Right atrium auricular region (tissue), 2 donors: ENCODE measurements at places on chromosomes 3 and 15. TPM values are rescaled to one million over a fixed set of nuclear protein-coding genes. Genes with fewer than 3 reads are reported as not detected.
A peak's percentile ranks its signal among the peaks of the same experiment; 100 is the strongest.

GRCh38 chr3:147385059-147386012 is 21.0 kb downstream of the ZIC4 start:
- DNase-seq = no peak
- H3K4me1 ChIP-seq = no peaks in the 10 kb centered on the region
- no peak overlapping the region for H3K4me3 ChIP-seq
- H3K27me3 ChIP-seq = peaks cover 47% of the 10 kb centered on the region

GRCh38 chr15:58282060-58282708 is 144.0 kb downstream of the AQP9 start:
- H3K36me3 ChIP-seq = no peaks in the 10 kb centered on the region
- H3K27me3 ChIP-seq = no peaks in the 10 kb centered on the region
- H3K4me1 ChIP-seq = no peaks in the 10 kb centered on the region
- no peak overlapping the region for H3K27ac ChIP-seq
- DNase-seq = no peak
- no peak overlapping the region for H3K4me3 ChIP-seq

- no peaks in the 10 kb centered on the region for H3K36me3 ChIP-seq
- H3K27me3 ChIP-seq = no peaks in the 10 kb centered on the region
- H3K4me3 ChIP-seq = peak overlapping the region; percentile 2
- H3K27ac ChIP-seq = peak overlapping the region; percentile 64
Measured at GRCh38 chr3:185959609-185960521, 22.1 kb upstream of the TRA2B start.

- peak overlapping the region; percentile 22 for H3K27ac ChIP-seq
- no peaks in the 10 kb centered on the region for H3K4me1 ChIP-seq
- H3K36me3 ChIP-seq = no peaks in the 10 kb centered on the region
- DNase-seq = peak; percentile 64
- H3K4me3 ChIP-seq = no peak overlapping the region
Measured at GRCh38 chr3:100975714-100976113, 17.5 kb downstream of the ABI3BP start.

DNA sequence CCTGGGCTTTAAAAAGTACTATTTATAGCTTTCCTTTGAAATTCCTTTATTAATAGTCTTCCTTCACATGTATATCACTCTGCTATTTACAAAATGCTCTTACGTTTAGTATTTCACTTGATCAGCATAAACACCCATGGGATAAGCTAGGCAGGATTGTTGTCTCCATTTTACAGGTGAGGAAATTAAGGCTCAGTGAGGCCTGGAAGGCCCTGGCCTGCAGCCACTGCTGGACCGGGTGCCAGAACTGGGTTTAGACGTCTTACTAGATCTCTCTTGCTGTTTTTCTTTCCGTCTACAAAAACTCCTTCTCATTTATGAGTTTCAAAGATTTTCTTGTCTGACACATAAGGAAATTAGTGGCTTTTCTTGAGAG is 236.4 kb downstream of the LPP start:
- H3K36me3 ChIP-seq = no peaks in the 10 kb centered on the region
- H3K4me3 ChIP-seq = no peak overlapping the region
- no peak for DNase-seq
- H3K27me3 ChIP-seq = no peaks in the 10 kb centered on the region

GPR15 gene
- not detected for total RNA-seq

- H3K4me1 ChIP-seq = no peaks in the 10 kb centered on the region
- no peak for DNase-seq
- no peaks in the 10 kb centered on the region for H3K36me3 ChIP-seq
- H3K4me3 ChIP-seq = no peak overlapping the region
- no peaks in the 10 kb centered on the region for H3K27me3 ChIP-seq
- H3K27ac ChIP-seq = no peak overlapping the region
Measured at GRCh38 chr3:174873832-174874657, 14.9 kb downstream of the NAALADL2 start.

DNA sequence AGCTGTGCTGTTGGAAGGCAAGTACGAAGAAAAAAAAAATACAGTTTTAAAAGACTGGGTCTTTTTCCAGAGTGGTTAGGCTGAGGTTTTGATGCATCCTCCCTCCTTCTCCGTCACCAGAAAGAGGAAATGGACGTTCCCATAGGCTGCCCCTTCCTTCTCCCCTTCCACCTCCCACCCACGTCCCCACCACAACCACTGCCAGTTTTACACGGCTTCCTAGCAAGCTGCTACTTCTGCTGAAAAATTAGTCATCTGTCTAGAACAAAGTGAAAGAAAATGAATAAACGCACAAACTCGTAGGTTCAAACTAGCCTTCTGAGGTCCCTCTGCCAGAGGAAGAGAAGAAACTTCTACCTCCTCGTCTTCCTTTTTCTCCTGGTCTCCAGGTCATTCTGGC is 71.6 kb upstream of the RPL35A start:
- H3K36me3 ChIP-seq = peaks cover 64% of the 10 kb centered on the region
- no peaks in the 10 kb centered on the region for H3K4me1 ChIP-seq
- no peaks in the 10 kb centered on the region for H3K27me3 ChIP-seq
- no peak for DNase-seq

DNA sequence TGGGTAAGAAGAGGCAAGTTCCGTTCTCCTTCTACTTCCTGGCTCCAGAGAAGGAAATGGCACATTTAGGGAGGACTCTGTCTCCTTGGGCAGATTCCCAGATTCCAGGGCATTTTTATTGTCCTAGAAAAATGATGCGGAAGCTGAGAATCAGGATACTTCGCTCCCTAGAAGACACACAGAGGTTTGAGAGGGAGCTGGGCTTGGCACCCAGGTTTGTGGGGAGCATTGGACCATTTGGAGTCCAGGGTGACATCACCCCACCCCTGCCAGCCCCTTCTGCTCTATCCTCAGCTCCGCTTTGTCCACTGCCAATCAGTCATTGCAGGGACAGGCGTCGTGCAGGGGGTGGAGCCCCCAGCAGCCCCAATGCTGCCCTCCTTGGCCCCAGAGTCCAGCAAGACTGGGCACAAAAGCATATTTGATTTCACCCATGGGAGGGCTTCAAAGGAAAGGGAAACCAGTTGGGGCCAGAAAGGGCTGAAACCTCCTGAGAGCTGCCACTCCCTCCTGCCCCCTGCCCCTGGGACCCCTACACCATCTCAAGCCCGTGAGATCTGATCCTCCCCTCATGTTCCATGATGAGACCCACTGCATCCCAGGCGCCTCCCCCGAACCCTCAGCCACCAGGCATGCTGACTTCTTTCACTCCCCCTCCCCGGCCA is 129.8 kb upstream of the MEF2A start:
- no peak overlapping the region for H3K4me3 ChIP-seq
- H3K27ac ChIP-seq = peak overlapping the region; percentile 53
- no peaks in the 10 kb centered on the region for H3K36me3 ChIP-seq
- H3K4me1 ChIP-seq = peaks cover 74% of the 10 kb centered on the region

GRCh38 chr15:47460795-47461573 is 256.3 kb upstream of the SEMA6D start:
- H3K27me3 ChIP-seq = no peaks in the 10 kb centered on the region
- H3K27ac ChIP-seq = no peak overlapping the region
- H3K4me3 ChIP-seq = no peak overlapping the region
- no peaks in the 10 kb centered on the region for H3K4me1 ChIP-seq
- DNase-seq = no peak
- no peaks in the 10 kb centered on the region for H3K36me3 ChIP-seq

ZNF80 gene
- total RNA-seq = not detected

AMT gene
- 17.6 TPM for total RNA-seq

GRCh38 chr3:8882642-8883041 is 80.6 kb downstream of the RAD18 start:
- H3K27me3 ChIP-seq = no peaks in the 10 kb centered on the region
- H3K36me3 ChIP-seq = no peaks in the 10 kb centered on the region
- no peak overlapping the region for H3K4me3 ChIP-seq
- H3K27ac ChIP-seq = no peak overlapping the region

OR5K2 gene
- not detected for total RNA-seq

ROBO1 gene
- 7.6 TPM for total RNA-seq

- DNase-seq = peak; percentile 84
- H3K4me3 ChIP-seq = no peak overlapping the region
- H3K4me1 ChIP-seq = peaks cover 53% of the 10 kb centered on the region
- H3K36me3 ChIP-seq = no peaks in the 10 kb centered on the region
Measured at GRCh38 chr15:98850961-98851572, 156.5 kb downstream of the PGPEP1L start.

DNA sequence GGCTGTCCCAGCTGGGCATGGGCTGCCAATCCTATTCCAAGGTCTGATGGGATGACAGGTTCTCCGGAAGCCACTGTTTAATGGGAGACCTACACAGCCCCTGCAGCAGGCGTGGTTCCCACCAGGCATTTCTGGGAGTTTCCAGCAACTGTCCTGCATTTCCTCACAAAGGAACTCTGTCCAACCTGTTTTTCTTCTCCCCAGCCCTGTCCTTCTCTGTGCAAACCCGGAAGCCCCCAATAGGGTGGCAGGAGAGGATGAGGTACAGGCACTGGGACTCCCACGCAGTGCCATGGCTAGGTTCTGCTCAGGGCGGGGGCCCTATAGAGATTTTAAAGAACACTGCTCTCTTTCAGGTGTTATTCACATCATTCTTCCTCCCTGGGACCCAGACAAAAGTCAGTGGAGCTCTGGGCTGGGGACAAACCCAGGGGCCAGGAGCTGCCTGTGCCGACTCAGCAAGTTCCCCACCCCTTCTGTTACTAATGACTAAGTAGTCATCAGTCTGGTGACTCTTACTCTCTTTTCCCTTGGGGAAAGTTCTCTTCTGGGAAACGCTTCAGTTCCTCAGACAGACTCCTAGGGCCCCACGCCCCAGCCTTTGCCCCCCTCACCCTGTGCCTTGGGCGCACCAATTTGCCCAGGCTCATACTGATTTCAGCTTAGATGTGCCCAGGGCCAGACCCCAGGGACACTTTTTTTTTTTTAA is 97.7 kb downstream of the CD47 start:
- H3K4me3 ChIP-seq = no peak overlapping the region
- peaks cover 12% of the 10 kb centered on the region for H3K4me1 ChIP-seq
- H3K36me3 ChIP-seq = no peaks in the 10 kb centered on the region
- no peaks in the 10 kb centered on the region for H3K27me3 ChIP-seq

- H3K36me3 ChIP-seq = peaks cover 51% of the 10 kb centered on the region
- H3K4me3 ChIP-seq = no peak overlapping the region
- no peak overlapping the region for H3K27ac ChIP-seq
- no peaks in the 10 kb centered on the region for H3K27me3 ChIP-seq
- DNase-seq = no peak
Measured at GRCh38 chr3:171704814-171705213, 105.5 kb downstream of the PLD1 start.

ITIH4 gene
- total RNA-seq = not detected

LRRC31 gene
- total RNA-seq = not detected

- no peak overlapping the region for H3K27ac ChIP-seq
- peaks cover 40% of the 10 kb centered on the region for H3K36me3 ChIP-seq
- H3K4me1 ChIP-seq = no peaks in the 10 kb centered on the region
- DNase-seq = peak; percentile 68
- H3K27me3 ChIP-seq = no peaks in the 10 kb centered on the region
Measured at GRCh38 chr15:80977627-80978036, 12.0 kb downstream of the MESD start.

DNA sequence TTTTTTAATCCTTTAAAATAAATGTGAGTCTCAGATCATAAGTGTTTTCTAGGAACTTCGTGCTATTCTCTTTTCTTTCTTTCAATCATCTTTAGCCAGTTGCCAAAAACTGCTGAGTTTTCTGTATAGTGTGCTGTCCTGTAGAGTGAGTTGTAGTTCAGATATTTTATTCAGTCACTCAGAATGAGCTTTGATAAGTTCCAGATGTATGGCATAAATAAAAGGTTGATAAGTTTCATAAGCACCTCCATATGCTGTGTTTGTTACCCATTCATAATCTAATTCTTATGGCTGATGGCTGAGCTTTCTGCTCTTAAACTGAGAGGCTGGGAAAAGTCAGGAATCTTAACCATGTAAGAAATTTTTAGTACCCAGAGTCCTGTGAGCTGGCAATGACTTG is 59.3 kb upstream of the COL6A6 start:
- no peaks in the 10 kb centered on the region for H3K4me1 ChIP-seq
- no peak for DNase-seq
- H3K4me3 ChIP-seq = no peak overlapping the region
- H3K27ac ChIP-seq = no peak overlapping the region
- no peaks in the 10 kb centered on the region for H3K36me3 ChIP-seq
- no peaks in the 10 kb centered on the region for H3K27me3 ChIP-seq

- peak; percentile 87 for DNase-seq
- no peaks in the 10 kb centered on the region for H3K4me1 ChIP-seq
- H3K27me3 ChIP-seq = no peaks in the 10 kb centered on the region
- H3K36me3 ChIP-seq = no peaks in the 10 kb centered on the region
- peak overlapping the region; percentile 82 for H3K4me3 ChIP-seq
Measured at GRCh38 chr3:192917028-192917403, 640 bp downstream of the MB21D2 start.

GRCh38 chr3:77042343-77042742 is 2.4 kb downstream of the ROBO2 start:
- no peaks in the 10 kb centered on the region for H3K27me3 ChIP-seq
- no peak for DNase-seq
- H3K27ac ChIP-seq = no peak overlapping the region
- no peaks in the 10 kb centered on the region for H3K36me3 ChIP-seq
- no peaks in the 10 kb centered on the region for H3K4me1 ChIP-seq
